Adrenal gland (tissue), 19 donors: ENCODE measurements at places on chromosomes 2 and 18. TPM values are rescaled to one million over a fixed set of nuclear protein-coding genes. Genes with fewer than 3 reads are reported as not detected.

DNA sequence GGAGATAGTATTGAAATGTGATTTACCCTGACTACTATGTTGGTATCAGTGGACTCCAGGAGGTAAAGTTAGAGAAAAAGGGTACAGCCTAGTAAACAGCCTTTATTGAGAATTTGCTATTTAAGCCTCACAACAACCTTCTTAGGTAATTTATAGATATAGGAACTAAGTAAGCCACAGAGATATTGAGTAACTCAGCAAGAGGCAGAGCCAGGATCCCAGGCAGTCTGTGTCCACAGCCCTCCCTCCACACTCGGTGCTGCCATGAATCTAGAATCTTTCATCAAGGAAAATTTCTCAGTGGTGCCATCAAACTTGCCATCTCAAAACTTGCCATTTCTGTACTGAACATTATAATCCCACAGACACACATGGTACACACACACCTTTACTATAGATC is 170.9 kb downstream of the CAPN13 start:
- no peak for DNase-seq

DNA sequence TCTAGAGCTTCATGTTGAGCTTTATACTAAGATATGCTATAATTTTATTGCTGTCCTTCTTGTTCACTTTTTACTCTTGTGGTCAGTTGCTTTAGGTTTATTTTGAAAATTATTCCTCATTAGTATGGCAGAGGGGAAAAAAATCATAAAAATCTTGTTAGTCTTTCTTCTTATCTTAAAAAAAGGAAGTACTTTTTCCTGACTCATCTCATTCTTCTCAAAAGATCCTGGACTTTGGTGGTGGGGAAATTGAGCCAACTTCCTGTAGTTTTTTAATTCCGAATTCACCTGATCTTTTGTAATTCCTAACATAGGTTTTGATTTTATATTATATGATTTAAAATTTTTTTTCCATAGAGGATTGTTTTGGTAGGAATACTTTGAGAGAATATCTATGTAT is 3.8 kb downstream of the SLC4A1AP start:
- DNase-seq, result no peak

- DNase-seq, result no peak
These were observed 53.2 kb downstream of the NEMP2 start for GRCh38 chr2:190481339-190481738.

DNA sequence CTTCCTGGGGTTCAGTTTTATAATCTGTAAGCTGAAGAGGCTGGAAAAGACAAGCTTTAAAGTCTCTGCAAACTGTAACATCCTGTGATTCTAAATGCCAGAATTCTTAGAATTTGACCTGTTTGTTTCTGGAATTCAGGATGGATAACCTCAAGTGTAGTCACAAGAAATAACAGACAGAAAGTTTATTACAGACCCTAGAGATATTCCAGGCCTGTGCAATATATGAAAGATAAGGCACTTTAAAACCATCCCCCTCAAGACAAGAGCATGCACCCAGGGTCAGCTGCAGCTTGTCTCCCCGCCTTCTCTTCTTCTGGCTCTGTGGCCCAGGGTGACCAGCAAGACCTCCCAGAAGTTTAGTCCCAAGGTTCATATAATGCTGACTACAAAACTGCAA is 298.7 kb upstream of the ACVR2A start:
- DNase-seq, result no peak

The TMSB10 gene
- 2,004 TPM for total RNA-seq

The NIF3L1 gene
- total RNA-seq, result 28.0 TPM

The STAT4 gene
- 4.9 TPM for total RNA-seq

The SETBP1 gene
- total RNA-seq, result 18.0 TPM

The SERPINB12 gene
- total RNA-seq, result not detected

The FOXI3 gene
- total RNA-seq, result not detected
